ENCODE measurements at places on chromosomes 7 and 10. TPM values are rescaled to one million over a fixed set of nuclear protein-coding genes. Genes with fewer than 3 reads are reported as not detected.

GRCh38 chr10:98308669-98309365, 40.8 kb upstream of the LOXL4 start:
- no peak for DNase-seq

- DNase-seq, result no peak
Observed at GRCh38 chr7:149287622-149288021, 25.6 kb downstream of the ZNF783 start.

TUBAL3 gene
- total RNA-seq, result 0.19 TPM

- DNase-seq, result no peak
Observed at GRCh38 chr10:119643306-119644204, 7.6 kb upstream of the BAG3 start.

DNA sequence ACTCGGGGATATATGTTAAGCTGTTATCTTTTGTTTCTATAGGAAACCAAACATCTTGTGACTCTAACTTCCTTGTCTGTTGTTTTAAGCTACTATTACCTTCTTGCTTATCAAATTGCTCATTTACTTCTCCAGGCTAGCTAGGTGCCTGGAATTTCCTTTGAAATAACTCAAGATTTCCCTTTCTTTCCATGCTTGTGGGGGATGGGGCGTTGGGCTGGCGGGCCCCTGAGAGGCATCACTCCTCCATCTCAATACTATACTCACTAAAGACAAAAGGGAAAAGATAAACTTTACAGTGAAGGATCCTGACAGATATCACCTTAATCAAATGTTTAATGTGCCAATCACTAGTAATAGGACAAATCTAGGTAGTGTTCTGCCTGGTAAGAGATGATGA, 34.7 kb upstream of the MYO3A start:
- DNase-seq, result no peak

DNA sequence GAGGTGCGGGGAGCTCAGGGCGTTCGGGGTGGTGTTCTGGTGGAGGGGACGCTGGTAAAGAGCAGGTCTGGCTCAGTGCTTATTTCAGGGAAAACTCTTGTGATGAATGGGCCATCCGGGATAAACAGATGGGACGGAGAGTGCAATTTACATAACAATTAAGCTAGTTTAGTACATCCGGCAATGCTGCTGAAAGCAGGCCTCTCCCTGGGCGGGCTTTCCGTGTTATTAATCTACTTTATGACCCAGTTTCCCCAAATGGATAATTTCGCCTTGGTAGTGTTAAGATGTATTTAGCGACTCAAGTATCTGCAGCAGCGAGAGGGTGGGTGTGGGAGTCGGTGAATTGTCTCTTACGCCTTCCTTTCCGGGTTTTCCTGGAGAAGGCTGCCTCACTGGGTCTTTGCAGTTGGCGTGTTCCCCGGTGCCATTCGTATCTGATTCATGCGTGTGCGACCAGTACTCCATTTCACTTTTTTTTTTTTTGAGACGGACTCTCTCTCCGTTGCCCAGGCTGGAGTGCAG, 25.2 kb downstream of the FOXK1 start:
- no peak for DNase-seq

- DNase-seq, result no peak
Observed at GRCh38 chr7:99551334-99551733, 580 bp downstream of the FAM200A start.

DNA sequence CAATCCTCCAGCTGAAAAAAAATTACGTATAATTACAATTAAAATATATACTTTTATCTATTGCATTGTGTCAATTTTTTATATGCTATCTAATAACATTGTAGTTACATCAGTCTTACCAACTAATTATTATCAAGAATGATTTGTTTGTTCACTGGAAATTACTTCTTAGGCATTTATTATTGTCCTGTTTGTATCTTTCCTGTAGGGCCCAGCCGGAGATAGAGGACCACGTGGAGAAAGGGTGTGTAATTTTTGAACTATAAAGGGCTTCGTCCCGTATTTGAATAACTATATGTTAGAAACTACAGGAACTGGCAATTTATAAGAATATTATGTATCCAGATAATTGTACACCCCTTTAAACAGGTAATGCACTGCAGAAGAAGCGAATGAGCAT, 4.1 kb downstream of the COL1A2 start:
- no peak for DNase-seq
